GM18507 (cell line): ENCODE measurements at places on chromosomes 7 and 10.

- no peak for DNase-seq
Measured at GRCh38 chr10:125340903-125341302, 180.5 kb upstream of the CTBP2 start.

DNA sequence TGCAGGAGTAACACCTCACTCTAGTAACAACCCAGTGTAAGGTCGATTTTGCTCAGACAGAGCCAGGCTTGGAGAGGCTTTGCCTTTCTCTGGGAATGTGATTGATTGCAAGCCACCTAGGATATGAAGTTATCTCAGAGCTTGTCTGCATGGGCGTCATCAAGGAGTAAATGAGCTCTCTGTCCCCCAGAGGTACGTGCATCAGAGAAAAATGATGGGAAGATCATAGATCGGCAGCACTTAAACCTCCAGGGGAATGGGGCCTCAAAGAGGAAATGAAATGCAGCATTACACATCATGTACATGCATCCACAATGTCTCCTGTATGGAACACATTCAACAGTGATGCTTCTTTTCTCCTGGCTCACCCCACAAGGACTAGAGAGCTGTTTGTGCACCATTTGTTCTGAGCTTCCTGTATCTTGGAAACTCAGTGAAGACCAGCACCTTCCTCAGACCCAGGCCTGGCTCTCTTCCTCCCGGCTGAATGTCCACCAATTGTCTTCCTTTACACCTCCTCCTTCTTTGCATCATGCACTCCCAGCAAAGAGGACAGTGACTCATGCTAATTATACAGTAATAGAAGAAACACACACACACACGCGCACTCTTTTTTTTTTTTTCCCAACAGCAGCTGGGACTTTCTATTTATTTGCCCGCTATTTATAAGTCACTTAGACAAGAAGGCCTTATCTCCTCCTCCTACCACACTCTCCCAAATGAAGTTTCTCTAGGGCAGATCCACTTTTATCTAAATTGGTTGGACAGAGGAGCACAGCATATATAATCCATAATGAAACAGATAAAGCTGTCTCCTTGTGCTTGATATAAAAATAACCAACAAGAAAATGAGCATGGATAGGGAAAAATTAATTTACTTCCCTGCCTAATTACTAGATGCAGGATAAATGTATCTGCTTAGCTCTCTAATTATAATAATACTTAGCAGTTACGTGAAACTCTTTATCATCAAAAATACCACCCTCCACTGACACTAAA is 990.7 kb downstream of the CCSER2 start:
- no peak for DNase-seq

GRCh38 chr7:85135977-85136376 is 50.9 kb downstream of the SEMA3D start:
- DNase-seq, result no peak

- peak; percentile 23 for DNase-seq
Measured at GRCh38 chr7:134750083-134751062, 29.1 kb upstream of the CALD1 start.

- DNase-seq, result no peak
Measured at GRCh38 chr10:110959379-110960332, 40.3 kb downstream of the SHOC2 start.

DNA sequence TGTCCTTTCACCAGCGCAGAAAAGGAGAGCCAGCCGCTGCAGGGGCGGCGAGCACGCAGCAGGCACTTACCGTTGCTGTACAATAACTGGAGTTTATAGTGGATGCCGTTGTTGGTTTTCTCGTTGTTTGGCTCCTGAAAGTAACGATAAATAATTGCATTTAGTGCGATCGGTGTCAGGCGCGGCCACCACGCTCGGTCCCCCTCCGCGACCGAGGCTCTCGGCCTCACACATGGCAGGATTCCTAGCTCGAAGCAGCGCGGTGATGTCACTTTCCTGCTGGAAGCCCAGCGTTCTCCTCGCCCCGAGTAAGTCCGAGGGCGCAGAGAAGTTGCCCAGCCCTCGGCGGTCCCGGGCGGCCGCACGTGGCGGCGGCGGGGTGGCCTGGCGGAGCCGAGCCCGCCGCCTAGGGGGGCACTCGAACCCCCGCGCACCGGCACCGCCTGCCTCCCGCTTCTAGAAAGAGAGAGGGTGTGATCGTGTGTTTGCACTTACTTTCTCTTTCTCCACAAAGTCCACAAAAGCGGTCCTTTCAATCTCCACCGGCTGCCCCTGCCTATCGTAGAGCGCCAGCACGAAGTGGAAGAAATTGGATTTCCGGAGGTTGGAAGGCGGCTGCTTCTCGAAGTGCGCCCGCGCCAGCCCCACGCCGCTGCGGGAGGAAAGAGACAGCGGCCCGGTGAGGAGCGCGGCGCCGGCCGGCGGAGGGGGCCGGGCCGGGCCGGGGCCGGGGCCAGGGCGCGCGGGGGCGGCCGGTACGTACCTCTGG is 1.0 kb downstream of the EBF3 start:
- no peak for DNase-seq

DNA sequence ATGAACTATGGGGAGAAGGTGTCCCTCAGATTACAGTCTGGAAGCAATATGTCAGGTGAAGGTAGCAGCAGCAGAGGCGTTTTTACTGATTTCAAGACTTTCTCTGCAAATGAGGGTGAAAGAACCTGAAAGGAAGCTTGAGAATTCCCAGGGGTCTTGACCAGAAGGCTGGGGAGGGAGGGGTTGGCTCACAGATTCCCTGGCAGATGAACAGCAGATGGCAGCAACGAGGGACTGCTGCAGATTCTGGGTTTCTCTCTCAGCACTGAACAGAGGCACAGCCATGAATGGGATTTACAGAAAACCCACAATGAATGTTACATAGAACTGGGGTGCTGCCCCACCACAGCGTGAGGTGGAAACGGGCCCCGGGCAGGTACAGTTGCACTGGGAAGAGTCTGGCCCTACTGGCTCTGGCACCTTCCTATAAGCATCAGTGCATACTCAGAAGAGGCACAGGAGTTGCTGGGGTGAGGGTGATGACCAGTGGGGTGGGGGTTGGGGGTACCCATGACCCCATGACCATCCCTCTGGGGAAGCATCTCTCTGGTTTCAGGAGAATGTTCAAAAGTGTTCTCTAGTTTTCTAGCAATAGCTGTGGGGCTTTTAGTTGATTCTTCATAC is 317.8 kb downstream of the SH2D4B start:
- no peak for DNase-seq

GRCh38 chr10:58851606-58852005 is 324.8 kb upstream of the PHYHIPL start:
- no peak for DNase-seq

- no peak for DNase-seq
Measured at GRCh38 chr10:104447331-104447730, 93.7 kb downstream of the CFAP58 start.

GRCh38 chr10:97628228-97628627 is 5.1 kb downstream of the MORN4 start:
- no peak for DNase-seq

DNA sequence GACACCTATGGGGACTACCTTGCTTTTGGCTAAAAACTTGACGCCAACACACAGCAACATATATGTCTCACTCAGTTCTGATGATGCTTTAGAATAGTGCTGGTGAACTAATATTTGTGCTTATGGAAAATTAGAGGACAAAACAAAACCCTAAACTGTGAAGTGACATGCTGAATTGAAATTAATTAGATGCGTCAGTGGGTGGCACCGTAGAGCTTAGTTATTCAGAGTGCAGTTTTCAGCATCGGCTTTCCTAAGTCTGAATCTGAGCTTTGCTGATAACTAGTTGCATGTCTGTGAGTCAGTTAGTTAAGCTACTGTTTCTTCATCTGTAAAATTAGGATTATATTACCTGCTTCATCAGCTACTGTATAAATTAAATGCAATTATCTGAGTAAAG is 245.0 kb upstream of the SORCS1 start:
- DNase-seq, result no peak

DNA sequence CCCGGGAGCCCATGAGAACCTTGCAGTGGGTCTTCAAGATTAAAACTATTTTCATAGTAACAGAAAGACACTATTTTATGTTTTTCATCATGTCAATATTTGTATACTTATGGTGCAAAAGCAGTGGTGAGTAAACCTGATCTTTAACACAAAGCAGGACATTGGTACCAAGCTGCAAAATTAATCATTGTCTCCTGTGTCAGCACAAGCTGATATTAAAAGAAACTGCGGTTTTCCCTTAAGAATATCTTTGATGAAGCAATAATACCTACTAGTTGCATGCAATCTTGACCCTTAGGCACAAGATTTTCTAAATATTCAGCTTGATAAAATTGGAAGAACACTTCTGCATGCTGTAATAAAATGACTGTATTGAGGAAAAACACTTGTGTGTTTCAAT is 121.7 kb downstream of the MDFIC start:
- DNase-seq, result no peak

- DNase-seq, result no peak
Measured at GRCh38 chr7:81533931-81534330, 235.9 kb downstream of the HGF start.

DNA sequence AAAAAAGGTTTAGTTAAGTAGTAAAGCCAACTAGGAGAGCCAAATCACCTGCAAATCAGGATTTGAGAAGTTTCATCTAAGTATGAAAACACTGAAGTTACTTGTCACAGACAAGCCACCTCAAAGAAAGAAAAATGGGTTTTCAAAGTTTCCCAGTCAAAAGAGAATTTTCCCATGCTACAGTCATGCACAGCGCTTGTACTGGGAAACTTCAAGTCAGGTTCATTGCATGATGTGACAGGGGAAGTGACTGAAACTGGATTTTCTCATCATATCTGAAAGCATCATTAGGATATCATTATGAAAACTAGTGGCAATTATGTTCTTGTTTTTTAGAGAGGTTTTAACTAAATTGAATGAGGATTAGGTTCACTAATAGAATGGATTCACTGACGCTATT is 167.0 kb downstream of the SGMS1 start:
- no peak for DNase-seq

DNA sequence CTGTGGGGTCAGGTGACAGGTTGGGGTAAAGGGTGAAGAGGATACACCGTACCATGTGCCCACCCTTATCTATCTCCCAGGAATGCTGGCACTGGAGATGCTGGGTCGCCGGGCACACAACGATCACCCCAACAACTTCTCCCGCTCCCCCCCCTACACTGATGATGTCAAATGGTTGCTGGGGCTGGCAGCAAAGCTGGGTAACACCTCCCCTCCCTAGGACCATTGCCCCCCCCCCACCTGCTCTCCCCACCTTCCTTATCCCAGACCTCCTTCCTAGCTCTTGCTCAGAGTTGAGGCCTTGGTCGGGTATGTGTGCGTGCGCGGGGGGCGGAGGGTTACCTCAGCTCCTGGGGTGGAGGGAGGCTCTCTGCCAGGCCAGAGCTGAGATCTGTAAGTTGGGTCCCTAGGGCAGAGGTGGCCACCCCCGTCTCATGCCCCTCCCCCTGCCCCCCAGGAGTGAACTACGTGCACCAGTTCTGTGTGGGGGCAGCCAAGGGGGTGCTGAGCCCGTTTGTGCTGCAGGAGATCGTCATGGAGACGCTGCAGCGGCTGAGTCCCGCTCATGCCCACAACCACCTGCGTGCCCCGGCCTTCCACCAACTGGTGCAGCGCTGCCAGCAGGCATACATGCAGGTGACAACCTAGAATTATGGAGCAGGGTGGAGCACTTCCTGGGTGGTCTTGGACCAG is 10.7 kb downstream of the NDST2 start:
- DNase-seq, result no peak

- DNase-seq, result no peak
Measured at GRCh38 chr10:62327885-62328284, 46.3 kb upstream of the ZNF365 start.

DNA sequence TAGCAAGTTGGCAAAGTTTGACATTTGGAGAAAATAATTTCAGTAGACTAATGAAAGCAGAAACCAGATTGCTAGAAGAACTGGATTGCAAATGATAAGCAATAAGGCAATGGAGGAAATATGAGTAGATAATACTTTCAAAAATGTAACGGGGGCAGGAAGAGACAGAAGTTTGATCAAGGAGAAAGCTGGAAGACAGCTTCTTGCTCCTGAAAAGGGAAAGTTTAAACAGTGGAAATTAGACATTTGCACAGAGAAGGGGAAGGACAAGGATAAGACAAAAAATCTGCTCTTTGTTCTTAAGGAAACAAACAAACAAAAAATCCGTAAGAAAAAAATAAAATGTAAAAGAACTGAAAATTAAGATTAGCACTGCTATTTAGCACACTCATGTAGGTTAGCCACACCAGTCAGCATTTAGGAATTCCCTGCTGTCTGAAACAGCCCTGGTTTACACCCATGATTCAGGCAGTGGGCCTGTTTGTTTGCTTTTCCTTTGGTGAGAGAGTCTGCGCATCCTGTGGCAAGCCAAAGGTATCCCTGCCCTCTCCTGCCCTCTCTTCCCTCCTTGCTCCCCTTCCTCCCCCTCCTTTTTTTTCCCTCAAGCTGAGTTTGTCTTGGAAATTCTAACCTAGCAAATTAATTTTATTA is 104.3 kb upstream of the CAV2 start:
- DNase-seq, result no peak

DNA sequence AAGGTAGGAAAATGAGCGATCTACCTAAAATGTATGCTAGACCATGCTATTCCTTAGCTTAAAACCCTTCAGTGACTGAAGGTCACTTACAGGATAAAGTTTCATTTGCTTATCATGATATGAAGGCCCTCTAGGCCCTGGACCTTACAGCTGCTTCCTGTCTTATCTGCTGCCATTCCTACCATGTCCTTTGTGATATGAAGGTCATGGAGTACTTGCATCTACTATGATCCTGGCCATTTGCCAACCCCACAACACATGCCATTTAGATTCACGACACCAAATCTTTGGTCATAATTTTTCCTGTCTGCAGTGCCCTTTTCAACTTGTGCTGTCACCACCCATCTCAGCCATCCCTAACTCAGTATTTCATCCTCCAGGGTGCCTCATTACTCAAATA is 181.8 kb upstream of the MDFIC start:
- no peak for DNase-seq

GRCh38 chr10:104472505-104472904 is 118.9 kb downstream of the CFAP58 start:
- DNase-seq, result no peak
